ENCODE measurements at places on chromosomes 13 and 19.

- DNase-seq = no peak
These were observed 254.5 kb upstream of the DACH1 start for GRCh38 chr13:72121466-72121865.

DNA sequence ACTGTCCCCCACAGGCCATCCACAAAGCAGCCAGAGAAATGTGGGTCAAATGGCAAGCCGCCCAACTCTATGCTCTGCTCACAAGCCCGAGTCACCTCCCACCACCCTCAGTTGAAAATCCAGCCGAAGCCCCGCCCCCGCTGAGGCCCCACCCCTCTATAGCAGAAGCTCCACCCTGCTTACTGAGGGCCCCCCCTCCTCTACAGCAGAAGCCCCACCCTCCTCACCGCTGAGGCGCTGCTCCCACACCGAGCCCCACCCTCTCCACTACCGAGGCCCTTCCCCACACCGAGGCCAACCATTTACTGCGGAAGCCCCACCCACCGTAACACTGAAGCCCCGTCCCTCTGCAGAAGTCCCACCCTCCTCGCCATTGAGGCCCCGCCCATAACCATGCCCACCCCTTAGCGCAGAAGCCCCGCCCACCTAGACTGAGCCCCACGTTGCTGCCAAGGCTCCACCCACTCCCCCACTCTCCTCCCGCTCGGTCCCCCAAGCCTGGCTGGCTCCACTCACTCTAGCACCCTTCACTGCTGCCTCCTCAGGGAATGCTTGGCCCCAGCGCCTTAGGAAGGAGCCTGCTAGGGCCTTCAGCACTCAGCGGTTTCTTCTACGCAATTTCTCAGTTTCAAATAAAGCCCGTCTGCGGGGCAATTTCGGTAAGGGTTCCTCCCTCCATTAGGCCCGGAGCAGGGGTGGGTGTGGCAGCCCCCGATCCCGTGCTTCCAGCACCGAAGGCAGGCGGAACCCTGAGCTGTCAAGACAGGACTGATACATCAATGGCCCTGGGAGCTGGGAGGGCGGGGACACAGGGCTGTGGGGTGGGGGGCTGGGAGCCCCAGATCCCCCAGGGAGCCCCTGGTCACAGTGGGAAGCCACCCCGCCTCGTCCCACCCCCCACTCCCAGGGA lies 9.0 kb upstream of the MYDGF start:
- peak; percentile 82 for DNase-seq

DNA sequence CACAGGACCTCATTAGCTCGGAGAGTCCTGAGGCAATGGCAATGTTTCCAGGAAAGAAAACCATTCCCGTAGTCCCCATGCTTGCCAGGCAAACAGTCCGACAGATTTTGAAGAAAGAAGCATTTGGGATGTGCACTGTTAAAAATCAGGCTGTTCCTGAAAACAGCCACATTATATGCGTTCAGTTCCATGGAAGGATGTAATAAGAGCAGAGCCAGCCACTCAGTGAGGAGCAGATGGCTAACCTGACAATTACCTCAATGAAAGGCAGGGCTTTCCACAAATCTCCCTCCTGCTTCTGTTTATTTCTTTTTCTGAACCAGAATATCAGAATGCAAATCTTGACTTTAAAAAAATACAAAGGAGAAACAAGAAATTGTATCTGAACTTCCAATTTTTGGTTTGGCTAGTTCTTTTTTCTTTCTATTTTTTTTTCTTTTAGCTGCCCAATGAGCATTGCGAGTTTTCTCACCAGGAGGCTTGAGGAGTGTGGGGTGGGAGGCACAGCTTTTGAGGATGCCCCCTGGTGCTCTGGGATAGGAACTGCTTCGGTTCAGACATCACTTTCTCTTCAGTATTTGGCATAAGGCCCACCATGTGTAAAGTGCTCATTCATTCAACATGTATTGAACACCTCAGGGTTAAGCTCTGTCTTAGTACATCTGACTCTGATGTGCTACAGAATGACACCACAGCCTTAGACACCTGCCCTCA lies 124.2 kb downstream of the TBC1D4 start:
- peak; percentile 82 for DNase-seq

- DNase-seq = no peak
These were observed 6.1 kb downstream of the STK11 start for GRCh38 chr19:1211494-1212234.

- peak; percentile 87 for DNase-seq
These were observed 24.8 kb downstream of the ZNF473 start for GRCh38 chr19:50050406-50051227.

- no peak for DNase-seq
These were observed 82.9 kb downstream of the POU4F1 start for GRCh38 chr13:78520425-78520824.

DNA sequence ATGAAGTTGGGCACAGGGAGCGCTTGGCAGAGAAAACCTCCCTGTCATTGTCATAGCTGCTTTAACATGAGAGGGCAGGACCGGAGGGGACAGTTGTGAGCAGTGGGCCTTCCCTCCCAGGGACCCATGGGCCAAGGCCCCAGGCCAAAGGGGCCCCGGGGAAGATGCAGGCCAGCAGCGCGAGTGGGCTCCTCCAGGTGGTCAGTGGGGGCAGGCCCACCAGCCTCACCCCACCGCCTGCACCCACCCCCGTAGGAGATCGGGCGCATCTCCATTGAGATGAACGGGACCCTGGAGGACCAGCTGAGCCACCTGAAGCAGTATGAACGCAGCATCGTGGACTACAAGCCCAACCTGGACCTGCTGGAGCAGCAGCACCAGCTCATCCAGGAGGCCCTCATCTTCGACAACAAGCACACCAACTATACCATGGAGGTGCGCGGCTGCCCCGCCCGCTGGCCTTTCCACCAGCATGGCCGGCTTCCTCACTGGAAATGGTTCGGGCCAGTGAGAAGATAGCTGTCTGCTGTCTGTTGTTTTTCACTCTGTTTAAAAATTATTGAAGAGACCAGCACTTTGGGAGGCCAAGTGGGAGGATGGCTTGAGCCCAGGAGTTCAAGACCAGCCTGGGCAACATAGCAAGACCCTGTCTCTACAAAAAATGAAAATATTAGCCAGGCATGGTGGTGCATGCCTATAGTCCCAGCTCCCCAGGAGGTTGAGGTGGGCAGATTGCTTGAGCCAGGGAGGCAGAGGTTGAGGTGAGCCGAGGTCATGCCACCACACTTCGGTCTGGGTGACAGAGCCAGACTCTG lies 18.6 kb downstream of the CAPN12 start:
- DNase-seq = no peak

DNA sequence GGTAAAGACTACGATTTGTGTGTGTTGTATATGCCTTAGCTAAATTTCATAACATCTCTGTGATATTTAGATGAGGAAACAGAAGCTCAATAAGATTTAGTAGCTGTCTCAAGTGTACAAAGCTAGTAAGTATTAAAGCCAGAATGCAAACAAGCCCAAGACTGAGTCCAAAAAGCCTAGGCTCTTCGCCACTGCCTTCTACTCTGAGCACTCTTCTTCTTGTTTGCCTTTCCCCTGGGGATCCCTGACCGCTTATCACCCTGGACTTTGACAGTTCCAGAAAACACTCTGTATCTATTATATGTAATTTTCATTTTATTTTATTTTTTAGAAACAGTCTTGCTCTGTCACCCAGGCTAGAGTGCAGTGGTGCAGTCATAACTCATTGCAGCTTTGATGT lies 5.8 kb downstream of the TM9SF2 start:
- no peak for DNase-seq

DNA sequence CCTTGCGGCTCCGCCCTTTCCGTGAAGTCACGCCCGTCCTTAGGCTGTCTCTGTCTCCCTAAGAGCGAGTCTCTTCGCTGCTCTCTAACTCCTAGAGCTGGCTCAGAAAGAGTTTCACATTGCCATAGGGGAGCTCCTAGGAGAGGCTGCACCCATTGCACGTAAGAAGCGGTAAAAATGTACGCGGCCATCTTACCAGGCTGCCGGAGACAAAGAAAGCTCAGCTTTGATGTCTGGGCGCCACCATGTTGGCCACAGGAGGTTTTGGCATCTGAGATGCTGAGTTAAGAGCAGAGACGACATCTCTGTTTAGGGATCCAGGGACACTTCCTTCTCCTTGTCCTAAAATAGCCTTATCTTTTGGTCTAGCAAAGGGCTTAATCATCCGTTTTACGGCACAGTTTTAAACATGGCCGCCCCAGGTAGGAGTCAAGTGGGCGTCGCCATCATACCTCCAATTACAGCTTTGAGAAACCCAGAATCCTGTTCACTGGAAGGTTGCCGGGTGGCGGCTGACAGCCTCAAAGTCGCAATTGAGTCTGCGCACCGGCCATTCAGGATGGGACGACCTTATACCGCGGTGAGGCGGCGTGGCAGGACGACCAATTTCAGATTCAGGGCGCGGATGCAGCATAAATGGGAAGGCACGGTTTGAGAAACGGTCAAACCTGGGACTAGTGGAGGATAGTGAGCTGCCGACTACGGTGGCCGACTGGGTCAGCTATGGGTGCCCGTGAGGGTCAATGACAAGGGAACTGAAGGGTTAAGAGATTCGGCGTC lies at the start of gene ZNF793:
Gene ZNF793 (plus strand): TSS at position 553 of the 780 bp plus-strand sequence. CDS start 16,501 bp downstream, outside the sequence.
- DNase-seq = peak; percentile 58

GRCh38 chr19:29540114-29540513 lies 14.3 kb downstream of the VSTM2B start:
- DNase-seq = no peak

GRCh38 chr19:28437390-28438346 lies 775.3 kb downstream of the UQCRFS1 start:
- DNase-seq = no peak

GRCh38 chr13:50244355-50244712 lies 229.1 kb downstream of the KCNRG start:
- no peak for DNase-seq

- no peak for DNase-seq
These were observed 77.6 kb upstream of the IPO5 start for GRCh38 chr13:97875911-97876310.

DNA sequence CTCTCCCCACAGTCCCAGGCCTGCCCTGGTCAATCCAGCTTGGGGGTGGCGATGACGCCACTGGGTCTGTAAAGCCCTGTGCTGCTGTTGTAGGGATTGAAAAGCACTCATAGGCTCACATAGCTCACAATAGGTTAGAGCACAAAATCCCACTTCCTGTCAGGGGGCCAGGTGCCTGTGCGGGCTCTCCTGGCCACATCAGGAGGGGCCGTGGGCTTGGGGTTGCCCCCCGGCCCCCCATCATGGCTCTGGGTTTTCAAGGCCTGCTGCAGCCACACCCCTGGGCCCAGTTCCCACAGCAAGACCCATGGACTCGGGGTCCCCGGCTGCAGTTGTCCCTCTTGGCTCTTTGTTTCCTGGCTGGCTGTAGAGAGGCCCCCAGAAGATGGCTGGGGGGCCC lies 62.9 kb downstream of the SMARCA4 start:
- DNase-seq = no peak

DNA sequence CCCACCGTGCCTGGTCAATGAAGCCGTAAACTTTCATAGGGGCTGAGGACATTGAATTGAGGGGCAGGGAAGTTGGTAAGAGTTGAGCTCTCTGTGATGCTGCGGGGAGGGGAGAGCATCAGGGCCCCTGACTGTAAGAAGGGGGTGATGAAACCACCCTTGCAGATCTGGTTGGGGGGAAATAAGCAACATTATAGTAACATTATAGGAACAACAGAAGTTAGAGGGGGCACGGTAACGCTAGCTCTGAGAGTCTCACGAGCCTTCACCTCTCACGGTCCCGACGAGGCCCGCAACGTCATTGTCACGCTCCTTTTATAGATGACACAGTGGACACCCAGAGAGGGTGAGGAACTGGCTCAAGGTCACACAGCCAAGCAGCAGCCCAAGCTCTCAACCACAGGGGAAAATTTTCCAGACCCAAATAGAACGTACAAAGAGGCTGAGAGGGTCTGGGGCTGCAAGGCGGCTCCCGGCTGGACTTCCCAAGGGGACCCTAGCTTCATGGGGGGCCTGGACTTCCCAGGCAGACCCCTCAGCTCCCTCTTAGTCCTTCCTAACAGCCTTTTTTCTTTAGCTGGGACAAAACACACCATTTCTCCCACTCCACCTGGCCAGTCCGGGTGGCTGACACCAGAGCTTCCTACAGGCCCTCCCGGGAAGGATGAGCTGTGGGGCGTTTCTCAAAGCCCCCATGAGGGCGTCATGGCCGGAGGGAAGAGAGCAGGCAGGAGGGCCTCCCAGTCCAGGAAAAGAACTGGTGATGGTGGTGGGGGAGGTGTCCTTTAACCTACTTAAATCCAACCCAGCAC lies 4.1 kb downstream of the TLE5 start:
- no peak for DNase-seq

DNA sequence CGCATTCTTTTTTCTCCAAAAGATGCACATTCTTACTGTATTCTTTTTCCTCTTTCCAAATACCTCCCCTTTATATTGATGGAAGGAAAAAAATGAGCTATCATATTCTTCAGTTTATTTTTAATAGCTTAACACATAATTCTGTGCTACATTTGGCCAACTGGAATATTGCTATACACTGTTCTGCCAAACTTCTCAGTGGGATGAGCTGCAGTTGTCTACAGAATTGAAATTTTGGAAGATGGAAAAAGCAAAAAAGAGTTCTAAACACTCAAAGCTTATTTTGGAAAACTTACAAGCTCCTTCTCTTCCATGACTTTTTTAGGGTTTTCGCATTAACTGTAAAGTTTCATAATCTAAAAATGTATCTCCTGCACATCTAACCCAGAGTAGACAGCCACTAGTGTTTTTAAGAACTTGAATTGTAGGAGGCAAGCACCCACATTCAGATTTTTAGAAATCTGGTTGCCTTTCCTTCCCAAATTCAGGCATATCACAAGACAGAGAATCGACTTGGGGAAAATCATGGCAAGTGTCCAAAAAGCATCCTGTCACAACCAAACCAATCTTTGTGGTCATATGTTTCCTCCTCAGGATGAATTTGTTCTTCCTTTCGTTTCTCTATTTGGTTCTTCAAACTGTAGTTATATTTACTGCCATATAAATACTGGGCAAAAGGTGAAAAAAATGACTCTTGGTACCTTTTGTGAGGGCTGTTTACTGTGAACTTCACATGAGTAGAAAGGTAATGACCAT lies 111.4 kb upstream of the FRY start:
- no peak for DNase-seq

DNA sequence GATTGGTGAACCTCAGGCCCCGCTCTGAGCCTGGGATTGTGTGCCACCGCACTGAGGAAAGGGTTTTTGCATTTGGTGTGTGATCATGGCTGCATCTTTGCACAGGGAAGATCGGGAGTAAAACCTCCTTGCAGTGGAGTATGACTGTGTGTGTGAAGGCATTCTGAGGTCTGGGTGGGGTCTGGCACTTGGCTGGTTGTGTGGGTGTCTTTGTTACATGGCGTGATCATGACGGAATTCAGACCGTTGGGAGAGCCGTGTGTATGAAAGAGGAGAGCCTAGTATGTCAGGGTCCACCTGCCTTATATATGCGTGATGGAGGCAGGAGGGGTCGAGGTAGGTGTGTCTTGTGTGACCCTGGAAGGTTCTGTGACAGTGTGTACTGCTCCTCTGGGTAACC lies 740 bp upstream of the BEST2 start:
- no peak for DNase-seq

GRCh38 chr13:94860981-94861407 lies 148.6 kb upstream of the SOX21 start:
- DNase-seq = no peak
